Stimulated activated CD4-positive, alpha-beta T cell treated with anti-CD3 and anti-CD28 coated beads, Interleukin-1b, Interleukin-23, amount 100 ng/mL, for 24 hours (primary cell): ENCODE measurements at places on chromosomes 16 and 17.

DNA sequence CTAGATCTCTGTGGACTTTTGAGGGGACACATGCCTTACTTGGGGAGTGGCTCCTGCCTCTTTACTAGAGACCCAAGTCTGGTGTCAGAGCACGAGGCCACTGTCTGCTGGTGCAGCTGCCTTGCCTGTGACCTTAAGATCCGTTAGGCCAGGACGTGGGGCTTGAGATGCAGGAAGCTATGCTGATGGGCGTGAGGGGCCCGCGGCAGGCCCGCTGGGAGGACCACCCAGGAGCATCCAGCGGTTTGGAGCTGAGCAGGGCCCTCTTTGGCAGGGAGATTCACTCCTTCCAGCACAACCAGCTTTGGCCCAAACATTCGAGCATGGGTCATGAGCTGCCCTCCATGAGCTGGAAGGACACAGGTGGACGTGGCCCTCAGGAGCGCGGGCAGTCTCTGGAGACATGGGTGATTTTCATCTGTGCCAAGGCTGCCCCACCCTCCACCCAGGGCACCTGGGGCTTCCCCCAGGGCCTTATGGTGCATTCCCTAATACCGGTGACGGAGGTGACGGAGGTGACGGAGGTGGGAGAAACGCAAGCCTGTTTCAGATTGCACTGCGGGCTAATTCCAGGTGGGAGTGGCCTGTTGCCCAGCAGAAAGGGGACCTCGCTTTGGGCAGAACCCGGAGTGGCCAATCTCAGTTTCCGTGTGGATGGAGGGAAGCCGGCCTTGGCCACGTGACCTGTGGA, 12.7 kb downstream of the LGALS3BP start:
- DNase-seq, result no peak

GRCh38 chr17:59651346-59651745, 31.7 kb downstream of the CLTC start:
- no peak for DNase-seq

- no peak for DNase-seq
Observed at GRCh38 chr16:54397190-54397835, 110.7 kb upstream of the IRX3 start.

DNA sequence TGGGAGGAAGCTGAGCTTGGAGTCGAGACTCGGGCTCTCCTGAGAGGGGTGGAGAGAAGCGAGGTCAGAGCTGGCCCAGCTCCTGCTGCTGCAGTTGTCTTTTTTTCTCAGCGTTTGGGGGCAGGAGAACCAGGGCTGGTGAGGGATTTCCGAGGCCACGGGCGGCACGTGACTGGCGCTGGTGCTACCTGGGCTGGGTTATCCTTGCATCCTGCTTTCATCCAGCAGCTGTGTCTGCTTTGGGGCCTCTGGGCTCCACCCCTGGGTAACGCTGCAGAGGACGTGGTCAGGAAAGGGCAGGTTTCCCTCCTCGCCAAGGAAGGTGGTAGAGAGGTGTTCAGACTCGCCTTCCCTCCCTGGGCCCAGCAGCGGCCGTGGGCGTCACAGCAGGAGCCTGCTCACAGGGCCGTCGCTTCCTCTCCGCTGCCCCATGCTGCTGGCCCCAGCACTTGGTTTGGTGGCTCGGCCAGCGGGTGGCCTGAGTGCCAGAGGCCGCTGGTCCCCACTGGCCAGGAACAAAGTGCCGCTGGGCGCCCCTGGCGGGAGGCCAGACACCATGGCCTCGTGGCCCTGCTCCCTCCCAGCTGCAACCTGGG, 22.5 kb downstream of the GSE1 start:
- DNase-seq, result no peak

GRCh38 chr17:34624767-34625383, 45.5 kb downstream of the TMEM132E start:
- DNase-seq, result no peak

GRCh38 chr16:67241008-67241900, 6.0 kb downstream of the FHOD1 start:
- no peak for DNase-seq

- DNase-seq, result no peak
Observed at GRCh38 chr16:15765880-15766279, 90.9 kb downstream of the MYH11 start.

DNA sequence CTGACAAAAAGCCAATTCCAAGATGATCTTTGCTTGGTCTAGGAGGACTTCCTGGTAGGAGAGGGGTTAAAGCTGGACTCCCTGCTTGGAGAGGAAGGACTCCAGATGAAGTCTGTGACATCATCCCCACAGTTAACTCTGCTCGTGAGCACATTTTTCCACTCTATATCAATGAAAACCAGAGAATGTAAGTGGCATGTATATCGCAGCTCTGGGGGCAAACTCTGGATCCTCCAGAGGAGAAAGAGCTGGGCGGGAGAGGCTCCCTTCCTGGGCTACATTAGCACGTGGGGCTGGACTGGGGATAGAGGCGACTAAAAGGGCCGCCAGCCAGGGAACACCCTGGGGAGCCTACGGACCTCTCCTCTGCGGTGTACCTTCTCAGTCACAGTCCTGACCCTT, 34.1 kb downstream of the HIC1 start:
- DNase-seq, result no peak

GRCh38 chr17:40564883-40565768, at the start of gene CCR7:
CCR7 (minus strand) TSS chr17:40565472; CDS start chr17:40565409, 63 bp downstream.
- peak; percentile 70 for DNase-seq

DNA sequence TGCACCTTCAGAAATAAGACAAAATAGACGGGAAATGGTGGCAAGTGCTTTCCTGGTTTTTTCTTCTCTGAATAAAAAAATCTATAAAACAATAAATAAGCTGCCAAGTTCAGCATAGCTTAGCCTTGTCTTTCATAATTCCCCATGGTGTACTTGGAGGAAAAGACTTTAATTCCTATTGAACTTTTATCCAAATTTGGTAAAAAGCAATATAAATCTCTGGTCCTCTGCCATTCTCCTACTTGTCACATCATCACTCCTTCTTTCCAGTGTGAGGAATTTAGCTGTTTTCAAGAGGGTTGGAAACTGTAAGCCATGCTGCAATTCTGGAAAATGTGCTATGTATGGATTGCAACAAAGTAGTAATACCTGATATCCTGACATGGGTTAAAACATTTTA, 551.8 kb upstream of the KIF2B start:
- no peak for DNase-seq

DNA sequence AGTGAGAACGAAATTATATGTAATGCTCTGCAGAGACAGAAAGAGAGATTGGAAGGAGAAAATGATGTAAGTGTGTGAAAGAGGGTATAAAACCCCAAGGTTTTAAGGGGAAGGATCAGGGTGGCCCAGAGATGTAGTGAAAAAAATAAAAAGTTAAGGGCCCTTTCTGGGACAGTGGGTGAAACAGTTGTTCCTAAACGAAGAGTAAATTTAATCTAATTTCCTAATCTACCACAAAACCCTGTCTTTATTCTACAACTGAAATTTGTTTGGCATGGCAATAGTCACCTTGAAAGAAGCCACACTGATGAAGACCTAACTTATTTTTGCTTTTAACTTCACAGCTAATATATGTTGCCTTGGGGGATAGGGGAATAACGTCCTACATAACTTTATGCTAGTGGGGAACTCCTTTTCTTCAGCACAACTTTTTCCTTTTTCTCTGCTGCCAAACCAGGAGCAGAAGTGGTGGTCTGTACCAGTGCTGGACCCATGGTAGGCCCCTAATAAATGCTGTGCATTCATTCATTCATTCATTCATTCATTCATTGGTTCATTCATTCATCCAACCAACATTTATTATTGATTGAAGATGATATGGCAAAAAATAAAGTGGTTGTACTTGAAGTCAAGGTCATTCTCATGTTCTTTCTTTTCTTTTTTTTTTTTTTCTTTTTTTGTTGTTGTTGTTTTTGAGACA, 25.4 kb downstream of the CALCOCO2 start:
- DNase-seq, result no peak

DNA sequence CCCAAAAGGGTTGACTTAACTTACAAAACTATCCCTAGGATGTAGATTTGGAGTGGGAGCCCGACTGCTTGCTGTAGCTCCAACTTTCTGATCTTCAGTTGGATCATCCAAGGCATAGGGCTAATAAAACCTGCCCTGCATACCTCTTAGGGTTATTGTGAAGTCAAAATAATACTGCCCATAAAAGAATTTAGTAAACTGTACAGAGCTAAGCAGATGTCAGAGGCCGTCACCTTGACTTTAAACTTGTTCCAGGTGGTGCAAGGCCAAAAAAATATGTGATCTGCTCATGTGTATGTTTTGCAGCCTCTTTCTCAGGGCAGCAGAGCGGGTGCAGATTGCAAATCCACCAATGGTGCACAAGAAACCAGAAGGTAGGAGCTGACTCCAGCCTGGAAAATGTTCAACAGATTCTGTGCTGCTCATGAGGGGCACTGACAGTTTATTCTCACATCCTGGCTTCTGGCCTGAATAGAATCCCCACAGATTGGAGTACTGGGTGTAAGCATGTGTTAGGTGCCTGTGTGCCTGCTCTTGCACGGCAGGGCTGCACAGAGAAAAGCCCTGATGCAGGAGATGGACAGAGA, 180.7 kb downstream of the MAP2K4 start:
- no peak for DNase-seq

GRCh38 chr17:57285701-57286100, 29.4 kb downstream of the MSI2 start:
- no peak for DNase-seq
